ENCODE measurements at places on chromosomes 12 and 14.

- DNase-seq = no peak
These were observed 84.7 kb upstream of the NELL2 start for GRCh38 chr12:44960856-44961255.

GRCh38 chr12:34311337-34311736, 289.0 kb downstream of the ALG10 start:
- no peak for DNase-seq

DNA sequence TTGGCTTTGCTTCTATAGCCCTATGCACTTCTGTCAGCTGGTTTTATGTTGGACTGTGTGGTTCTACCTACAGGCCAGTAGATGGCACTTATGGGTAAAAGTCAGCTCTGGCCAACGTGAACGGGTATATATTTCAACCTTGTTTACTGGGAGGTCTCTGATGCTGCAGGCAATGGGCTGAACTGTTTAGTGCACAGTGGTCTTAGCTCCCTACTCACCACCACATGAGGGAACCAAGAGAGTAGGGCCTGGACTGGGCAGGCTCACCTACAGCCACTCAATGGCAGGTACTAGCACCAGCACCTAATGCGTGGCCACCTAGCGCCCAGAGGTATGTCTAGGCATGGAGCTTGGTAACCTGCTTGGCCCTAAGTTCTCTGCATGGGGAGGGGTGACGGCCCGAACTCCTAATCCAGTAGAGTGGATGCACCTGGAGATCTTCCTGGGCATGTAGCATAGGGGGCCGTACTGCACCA, 481.8 kb downstream of the TMEM117 start:
- DNase-seq = no peak

DNA sequence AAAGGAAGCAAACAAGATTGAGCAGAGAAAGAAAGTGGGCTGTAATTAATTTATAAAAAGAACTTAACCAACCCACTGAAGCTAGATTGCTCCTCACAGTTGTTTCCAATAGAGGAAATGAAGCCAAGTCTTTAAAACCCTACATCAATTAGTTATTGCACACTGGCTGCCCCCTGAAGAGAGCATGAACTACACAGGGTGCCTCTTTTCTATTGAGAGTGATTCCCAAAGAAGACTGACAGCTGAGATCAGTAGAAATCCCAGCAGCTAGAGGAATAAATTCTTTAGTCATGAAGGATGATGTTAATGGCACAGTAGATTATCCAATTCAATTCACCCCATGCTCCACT, 8.6 kb upstream of the USP15 start:
- no peak for DNase-seq

DNA sequence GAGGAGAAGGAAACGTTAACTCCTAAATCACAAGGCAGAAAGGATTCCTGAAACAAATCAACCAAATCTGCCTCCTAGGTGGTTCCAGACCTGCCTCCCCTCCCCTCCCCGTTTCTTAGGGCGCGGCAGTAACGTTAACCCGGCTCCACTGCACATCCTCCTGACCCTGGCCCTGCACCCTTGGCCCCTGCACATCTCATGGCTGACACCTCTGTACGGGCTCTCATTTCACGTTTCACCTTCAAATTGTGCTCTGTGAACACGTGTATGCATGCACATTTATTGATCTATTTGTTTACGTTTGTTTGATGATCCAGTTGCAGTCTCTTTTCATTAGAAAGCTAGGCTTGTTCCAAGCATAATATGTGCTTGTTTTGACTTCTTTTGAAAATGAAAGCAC, 358.1 kb downstream of the ADGRD1 start:
- DNase-seq = no peak

GRCh38 chr12:59041241-59042121, 121.2 kb upstream of the LRIG3 start:
- no peak for DNase-seq

DNA sequence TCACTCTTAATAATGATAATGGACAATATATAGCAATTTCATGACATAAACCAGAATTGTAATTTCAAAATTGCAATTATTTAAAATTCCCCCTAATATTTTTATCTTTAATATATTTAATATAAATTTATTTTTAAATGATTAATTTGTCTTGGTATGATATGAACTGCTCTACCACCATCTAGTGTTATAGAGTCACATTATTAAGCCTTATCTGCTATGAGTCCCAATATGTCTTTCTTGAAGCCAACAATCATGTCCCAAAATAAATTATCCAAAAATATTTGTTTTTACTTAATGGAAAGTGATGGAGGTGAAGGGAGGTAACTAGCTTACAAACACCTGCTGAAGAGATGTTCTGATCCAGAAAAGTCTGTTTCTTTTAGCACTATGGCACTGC, 151.4 kb downstream of the KCNC2 start:
- DNase-seq = no peak

DNA sequence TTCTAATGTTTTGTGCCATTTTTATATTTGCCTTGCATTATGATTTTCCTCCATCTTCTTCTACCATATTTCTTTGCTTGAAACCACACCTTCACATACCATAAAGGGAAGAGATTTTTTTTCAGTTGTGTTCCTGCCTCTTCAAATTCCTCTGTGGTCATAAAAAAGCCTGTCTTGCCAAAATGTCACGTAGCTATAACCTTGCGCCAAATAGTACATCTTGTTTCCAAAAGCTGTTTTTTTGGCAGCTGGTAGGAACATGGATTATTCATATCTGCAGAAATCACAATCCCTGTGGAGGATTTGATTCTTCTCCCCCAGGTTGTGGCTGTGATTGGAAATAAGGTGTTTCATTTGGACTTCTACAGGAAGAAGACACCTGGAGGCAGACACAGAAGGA, 133.6 kb upstream of the SLC35F4 start:
- no peak for DNase-seq

DNA sequence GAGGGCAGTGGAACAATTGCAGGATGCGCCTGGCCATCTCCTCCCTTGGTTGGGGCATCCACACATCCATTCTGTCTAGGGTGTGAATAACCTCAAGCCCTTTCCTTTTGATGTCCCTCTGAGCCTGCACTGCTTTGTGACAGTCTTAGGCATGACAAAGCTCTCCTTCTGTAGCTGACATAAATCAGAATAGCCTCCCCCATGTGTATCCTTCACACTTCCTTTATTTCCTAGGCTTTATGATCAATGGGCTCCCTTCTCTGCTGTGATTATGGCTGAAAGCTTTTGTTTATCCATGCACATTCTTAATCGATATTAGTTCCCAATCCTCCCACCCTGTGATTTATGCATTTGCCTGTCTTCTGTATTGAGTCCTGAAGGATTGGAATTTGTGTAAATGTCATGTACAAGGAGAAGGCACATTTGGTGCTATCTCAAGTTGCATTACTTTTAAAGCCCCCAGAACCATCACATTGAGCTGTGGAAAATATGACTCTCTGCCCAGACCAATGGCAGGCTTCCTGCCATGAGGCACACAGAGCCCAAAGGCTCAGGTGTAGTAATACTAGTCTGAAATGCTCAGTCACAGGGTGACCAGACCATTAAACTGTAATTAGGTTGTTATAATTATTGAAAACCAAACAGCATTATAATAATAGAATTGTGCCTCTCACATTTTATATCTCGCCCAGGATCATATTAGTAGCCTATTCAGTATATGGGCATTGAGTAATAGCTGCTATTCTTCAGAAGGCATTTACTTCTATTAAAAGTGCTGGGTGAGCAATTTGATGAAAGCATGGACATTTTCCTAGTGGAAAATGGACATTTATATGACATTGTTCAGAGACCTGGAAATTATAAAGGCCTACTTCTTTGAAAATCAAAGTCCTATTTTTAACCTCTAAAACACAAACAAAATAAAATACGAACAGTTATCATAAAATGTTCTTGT, 14.0 kb downstream of the EMP1 start:
- no peak for DNase-seq

DNA sequence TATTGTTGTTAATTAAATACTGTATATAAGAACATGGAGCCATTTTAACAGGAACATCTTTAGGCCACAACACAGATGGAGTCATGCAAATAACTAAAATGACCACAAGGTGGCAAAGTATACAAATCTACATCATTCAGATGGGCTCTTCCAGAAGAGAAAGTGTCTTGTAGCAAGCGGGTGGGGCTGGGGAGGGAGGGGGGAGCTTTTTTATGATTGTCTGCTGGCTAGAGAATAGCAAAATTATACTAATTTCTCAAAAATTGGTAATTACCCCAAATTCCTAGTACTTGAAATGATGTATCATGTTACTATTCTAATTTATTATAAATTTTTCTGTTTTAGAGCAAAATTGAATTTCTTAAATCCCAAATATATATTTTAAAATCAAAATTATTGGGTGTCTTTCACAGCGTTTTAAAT, 378.7 kb downstream of the PRKD1 start:
- peak; percentile 81 for DNase-seq

DNA sequence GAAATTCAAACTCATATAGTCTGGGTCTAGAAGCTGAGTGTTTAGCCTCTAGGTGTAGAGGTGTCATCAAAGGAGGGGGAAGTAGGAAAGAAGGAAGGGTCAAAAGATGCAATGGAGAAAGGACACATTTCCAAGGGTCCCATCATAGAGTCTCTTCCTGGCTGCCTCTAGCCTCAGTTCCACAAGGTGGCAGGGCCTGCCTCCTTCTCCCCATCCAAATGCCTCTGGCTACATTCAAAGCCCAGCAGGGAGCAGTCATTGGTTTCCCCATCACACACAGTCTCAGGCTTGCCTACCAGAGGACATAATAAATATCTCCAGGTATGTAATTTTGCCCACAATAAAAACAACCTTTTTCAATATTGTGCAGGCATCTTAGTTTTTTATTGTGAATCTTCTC, 2.1 kb upstream of the CCT2 start:
- no peak for DNase-seq

- no peak for DNase-seq
These were observed 29.9 kb upstream of the RIC8B start for GRCh38 chr12:106744600-106744999.

DNA sequence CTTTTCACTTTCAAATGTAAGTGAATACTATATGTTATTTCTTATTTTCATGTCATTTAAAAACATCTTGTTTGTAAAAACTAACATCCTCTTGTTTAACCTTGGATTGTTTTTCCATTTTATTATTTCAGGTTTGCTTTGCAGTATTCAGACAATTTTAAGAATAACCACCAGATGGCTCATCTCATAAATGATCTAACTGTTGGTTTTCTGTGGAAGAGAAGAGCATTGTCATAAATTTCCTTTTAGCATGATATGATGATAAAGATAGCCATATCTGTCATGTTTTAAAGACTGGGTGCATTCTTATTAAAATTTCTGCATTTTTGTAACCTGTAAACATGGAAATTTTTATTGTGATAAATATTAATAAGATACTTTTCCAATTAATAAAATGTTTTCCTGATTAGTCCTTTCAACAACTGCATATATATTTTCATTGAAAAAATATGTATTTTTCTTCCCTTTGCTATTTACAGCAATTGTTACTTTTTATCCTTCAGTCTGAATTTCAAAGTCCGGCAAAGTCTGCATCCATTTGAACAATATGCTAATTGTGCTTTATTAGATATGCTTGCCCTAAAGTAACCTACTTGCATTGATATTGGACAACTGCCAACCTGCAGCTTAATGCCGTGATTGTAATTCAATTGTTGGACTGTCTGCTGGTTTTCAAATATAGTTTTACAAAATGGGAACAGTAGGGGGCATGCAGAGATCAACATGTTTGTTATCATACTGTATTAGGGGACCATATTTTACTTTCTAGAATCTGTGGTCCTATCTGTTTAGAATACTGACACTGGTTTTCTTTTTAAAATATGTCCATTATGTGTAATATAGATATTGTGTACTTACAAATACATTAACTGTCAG, 163.4 kb downstream of the GARIN6 start:
- DNase-seq = peak; percentile 90

GRCh38 chr14:39229222-39229543, 4.5 kb upstream of the MIA2 start:
- DNase-seq = no peak

DNA sequence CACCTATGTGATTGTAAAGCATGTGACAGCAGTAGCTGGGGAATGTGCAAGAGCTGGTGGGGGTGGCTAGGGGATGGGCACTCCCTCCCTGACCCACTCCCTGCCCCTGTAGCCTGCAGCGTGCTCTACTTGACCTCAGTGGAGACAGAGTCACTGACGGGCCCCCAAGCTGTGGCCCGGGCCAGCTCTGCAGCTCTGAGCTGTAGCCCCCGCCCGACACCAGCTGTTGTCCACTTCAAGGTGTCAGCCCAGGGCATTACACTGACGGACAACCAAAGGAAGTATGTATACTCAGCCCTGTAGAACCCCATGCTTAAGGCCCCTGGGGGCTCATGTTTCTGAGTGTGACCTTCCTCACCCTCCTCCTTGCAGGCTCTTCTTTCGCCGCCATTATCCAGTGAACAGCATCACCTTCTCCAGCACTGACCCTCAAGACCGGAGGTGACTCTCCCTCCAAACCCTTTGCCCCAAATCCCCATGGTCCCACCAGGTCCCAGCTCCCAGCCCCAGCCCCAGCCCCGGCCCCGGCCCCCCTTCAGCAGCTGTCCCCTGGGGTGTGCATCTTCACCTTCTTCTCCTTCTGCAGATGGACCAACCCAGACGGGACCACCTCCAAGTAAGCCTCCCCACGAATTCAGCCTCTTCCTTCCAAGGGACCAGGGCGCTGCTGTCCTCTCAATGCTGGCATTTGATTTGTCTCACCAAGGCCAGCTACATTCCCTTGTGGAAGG, 13.3 kb downstream of the TNS2 start:
- no peak for DNase-seq

GRCh38 chr14:61503167-61503801, 181.9 kb downstream of the PRKCH start:
- DNase-seq = no peak

DNA sequence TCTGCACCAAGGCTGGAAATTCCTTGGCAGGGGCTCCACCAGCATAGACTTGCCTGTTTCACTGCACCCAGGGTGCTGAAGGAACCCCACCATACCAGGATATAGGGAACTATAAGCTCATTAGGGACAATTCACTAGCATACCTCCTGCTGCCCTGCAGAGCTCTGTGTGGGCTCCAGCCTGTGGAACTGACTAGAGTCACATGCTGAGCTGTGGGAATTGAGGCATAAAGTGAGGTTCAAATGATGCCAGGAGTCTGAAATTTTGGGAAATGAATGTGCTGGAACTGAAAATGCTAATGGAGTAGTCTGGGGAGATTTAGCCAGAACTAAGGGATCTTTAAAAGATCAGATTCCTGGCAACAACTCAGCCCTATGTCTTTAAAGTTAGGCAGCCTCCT, 7.3 kb upstream of the EMP1 start:
- no peak for DNase-seq

DNA sequence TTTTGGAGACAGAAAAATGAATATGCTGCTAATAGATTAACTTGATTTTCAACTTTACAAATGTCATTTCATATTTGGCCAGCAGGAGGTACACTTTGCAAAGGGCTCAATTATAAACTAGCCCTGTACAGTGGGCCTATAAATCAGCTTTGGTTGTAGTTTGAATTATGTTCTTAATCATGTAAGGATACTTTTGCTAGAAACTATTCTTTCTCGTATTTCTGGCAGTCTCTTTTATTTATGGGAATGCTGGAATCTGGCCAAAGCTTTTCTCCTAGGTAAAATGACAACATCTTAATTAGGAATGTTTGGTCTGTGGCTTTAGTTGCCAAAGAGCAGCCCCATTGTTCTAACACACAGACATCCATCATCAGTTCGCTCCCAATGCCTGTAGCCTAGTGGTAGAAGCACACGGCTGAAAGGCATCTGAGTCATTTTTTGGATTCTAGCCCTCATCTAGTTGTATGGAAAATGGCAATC, 1322.3 kb upstream of the SEL1L start:
- no peak for DNase-seq
